Activated CD4-positive, alpha-beta T cell treated with anti-CD3 and anti-CD28 coated beads, Interleukin-2, amount 10 ng/mL, durations not matched to agents 7 days and 5 days (primary cell): ENCODE measurements at places on chromosomes 5 and 9. TPM values are rescaled to one million over a fixed set of nuclear protein-coding genes. Genes with fewer than 3 reads are reported as not detected.

Gene COL15A1
- 0.07 TPM for total RNA-seq

Gene GARNL3
- 1.6 TPM for total RNA-seq

Gene SVEP1
- not detected for total RNA-seq

Gene GLRA1
- not detected for total RNA-seq

Gene STPG3
- total RNA-seq: not detected

Gene GAPT
- not detected for total RNA-seq

Gene ANKRD18A
- 2.0 TPM for total RNA-seq

Gene TOR1A
- 52.0 TPM for total RNA-seq

Gene SPATA31D4
- not detected for total RNA-seq

Gene QRFP
- not detected for total RNA-seq

Gene EPB41L4A
- 0.62 TPM for total RNA-seq

Gene INSL4
- total RNA-seq: not detected

Gene KCNT1
- not detected for total RNA-seq

Gene BSPRY
- total RNA-seq: 2.3 TPM

Gene ZNF618
- 0.21 TPM for total RNA-seq

Gene RNF14
- 33.7 TPM for total RNA-seq

Gene PCDHAC2
- not detected for total RNA-seq

Gene INVS
- 15.8 TPM for total RNA-seq

Gene ENHO
- not detected for total RNA-seq

Gene TSSK1B
- not detected for total RNA-seq

Gene DNAI1
- not detected for total RNA-seq

Gene PSD2
- total RNA-seq: not detected

Gene TEX48
- total RNA-seq: 0.83 TPM

Gene MARCHF3
- total RNA-seq: 1.5 TPM

Gene OMD
- total RNA-seq: not detected

Gene CCL19
- total RNA-seq: not detected

Gene FBP2
- not detected for total RNA-seq

Gene EQTN
- total RNA-seq: not detected

Gene SLCO4C1
- total RNA-seq: 0.42 TPM

Gene PCSK1
- not detected for total RNA-seq

Gene OTULINL
- total RNA-seq: 31.4 TPM

Gene HRH2
- total RNA-seq: 25.5 TPM

Gene PCDHAC1
- not detected for total RNA-seq

Gene CAPSL
- total RNA-seq: not detected

Gene RLN1
- total RNA-seq: 1.6 TPM

Gene PKD2L2
- total RNA-seq: not detected

Gene CD72
- 5.4 TPM for total RNA-seq

Gene RNF180
- not detected for total RNA-seq

Gene PCDHGB5
- total RNA-seq: not detected

Gene FAM169A
- 3.6 TPM for total RNA-seq

Gene AHRR
- total RNA-seq: 34.9 TPM

Gene MEGF10
- not detected for total RNA-seq

Gene PCDHA9
- not detected for total RNA-seq

Gene PCDHB16
- not detected for total RNA-seq

Gene TMEFF1
- total RNA-seq: not detected

Gene CDKN2A
- 15.9 TPM for total RNA-seq
